ENCODE measurements at places on chromosomes 7 and 10.
A peak's percentile ranks its signal among the peaks of the same experiment; 100 is the strongest.

DNA sequence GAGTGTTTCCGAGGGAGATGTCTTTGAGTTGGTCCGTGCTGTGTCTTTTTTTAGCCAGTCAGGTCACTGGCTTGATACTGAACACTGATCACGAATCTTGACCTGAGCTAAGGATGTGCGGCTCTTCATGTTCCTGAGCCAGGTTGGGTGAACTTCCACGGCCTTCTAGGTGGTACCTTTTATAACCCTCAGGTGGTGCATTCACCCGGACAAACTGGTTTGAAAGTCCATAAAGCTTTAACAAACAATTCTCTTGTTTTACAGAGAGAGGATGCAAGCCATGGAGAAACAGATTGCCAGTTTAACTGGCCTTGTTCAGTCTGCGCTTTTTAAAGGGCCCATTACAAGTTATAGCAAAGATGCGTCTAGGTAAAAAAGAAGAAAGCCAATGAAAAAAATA is 229.5 kb downstream of the ARHGAP21 start:
- no peak for DNase-seq

GRCh38 chr7:138625849-138626230 is 75.3 kb downstream of the SVOPL start:
- DNase-seq: no peak

GRCh38 chr7:957418-958220 is 3.1 kb upstream of the ADAP1 start:
- no peak for DNase-seq

DNA sequence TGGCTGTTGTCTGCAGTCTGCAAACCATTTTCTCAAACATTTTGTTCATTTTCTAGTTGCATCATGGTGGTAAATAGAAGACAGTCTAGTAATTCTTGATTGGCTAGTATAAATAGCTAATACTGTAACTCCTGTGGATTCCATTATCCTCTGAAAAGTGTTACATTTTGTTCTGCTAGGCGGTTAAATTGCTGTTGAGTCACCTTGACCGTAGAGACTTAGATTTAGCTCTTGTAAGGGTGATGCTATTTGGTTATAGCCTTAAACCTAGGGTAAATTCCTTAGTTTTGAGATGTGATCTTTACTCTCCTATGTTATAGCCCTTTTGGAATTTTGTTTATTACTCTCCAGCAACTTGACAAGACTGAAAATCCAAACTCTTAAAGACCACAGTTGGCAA is 58.8 kb downstream of the SHOC2 start:
- DNase-seq: no peak

GRCh38 chr7:108322925-108323832 is 133.1 kb downstream of the NRCAM start:
- no peak for DNase-seq

GRCh38 chr7:69994886-69995542 is 396.7 kb downstream of the AUTS2 start:
- no peak for DNase-seq

DNA sequence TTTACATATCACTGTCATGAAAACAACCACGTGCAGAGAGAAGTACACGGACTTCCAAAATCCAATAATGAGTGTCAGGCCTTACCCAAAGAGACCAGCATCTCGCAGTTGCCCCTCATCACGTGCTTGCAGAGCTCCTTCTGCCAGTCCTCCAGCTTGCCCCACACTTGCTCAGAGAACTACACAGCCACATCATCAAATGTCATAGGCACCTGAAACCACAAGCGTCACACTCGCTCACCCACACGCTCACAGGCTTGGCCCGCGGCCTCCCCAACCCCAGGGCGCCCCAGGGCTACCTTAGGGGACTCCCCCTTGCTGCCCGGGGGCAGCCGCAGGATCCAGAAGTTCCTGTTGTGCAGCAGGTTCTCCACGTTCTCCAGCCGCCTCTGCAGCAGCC is 123.4 kb upstream of the ZNF746 start:
- DNase-seq: peak; percentile 21

DNA sequence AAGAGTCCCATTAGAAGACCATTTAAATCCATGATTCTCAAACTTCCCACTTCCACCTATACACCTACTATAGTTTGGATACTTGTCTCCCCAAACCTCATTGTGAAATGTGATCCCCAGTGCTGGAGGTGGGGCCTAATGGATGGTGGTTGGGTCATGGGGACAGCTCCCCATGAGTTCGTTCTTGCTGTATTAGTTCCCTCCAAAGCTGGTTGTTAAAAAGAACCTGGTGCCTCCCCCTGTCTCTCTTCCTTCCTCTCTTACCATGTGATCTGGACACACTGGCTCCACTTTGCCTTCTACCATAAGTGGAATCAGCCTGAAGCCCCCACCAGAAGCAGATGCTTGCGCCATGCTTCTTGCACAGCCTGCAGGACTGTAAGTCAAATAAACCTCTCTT is 53.9 kb downstream of the WIPF3 start:
- no peak for DNase-seq

DNA sequence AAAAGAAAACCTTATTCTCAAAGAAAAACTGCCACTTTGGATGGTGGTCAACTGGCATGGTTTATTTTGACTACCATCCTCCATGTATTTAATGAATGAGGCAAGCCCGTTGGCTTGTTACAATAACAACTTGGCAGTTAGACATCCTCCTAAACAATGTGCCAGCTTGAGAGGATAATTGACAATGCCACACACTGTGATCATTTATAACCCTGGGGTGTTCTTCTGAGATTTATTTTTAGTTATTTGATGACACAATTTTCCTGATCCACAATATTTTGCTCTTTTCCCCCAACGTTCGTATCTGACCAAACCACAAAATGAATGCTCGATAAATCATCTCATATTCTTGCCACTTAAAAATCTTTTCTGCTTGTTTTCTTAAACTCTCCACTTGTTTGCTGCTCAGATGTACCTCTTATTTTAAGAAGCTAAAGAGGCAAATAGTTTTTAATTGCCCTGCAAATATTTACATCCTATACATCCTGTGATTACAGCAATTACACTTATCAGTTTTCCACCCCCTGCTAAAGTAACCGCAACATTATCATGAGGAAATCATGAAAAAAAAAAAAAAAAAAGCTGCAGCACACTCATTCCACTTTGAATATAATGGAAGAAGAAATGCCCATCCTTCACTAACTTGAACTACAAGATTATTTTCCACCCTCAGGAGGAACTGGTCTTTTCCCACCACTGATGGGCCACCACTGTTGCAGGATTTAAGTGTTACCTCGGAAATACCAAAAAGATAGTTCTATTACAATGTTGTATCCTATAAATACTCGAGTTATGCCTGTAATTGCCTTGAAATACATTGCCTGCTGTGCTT is 119.9 kb downstream of the MBL2 start:
- DNase-seq: no peak

DNA sequence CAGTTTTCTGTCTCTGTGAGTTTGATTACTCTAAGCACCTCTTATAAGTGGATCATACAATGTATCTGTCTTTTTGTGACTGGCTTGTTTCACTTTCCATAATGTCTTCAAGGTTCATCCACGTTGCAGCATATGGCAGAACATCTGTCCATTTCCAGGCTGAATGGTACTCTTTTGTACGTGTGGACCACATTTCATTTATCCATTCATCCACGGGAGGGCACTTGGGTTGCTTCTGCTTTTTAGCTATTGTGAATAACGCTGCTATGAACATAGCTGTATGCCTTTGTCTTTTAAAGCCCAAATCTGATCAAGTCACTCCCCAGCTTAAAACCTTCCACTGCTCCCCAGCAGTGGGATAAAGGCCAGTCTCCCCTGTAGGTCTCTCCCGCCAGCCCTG is 31.5 kb downstream of the EGFR start:
- DNase-seq: no peak

DNA sequence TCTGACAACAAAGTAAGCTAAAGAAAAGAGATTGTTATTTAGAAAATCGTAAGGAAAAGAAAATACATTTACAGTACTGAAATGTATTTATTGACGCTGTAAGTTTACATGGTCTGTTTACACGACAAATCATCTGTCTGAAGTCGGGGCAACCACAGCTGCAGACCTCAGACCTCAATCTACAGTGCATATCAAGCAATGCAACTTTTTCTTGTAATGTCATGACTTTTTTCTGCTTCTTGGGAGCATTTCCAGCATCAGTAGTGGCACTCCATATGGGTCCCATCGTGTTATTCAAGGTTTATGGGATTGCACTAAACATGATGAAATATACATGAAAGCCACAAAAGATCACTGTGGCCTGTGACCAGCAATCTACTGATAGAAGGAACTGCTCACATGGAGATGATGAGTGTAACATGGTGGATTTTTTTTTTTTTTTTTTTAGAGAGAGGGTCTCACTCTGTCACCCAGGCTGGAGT is 77.1 kb downstream of the MTPN start:
- DNase-seq: no peak

- DNase-seq: no peak
Measured at GRCh38 chr7:131826960-131827359, 270.5 kb upstream of the PODXL start.

DNA sequence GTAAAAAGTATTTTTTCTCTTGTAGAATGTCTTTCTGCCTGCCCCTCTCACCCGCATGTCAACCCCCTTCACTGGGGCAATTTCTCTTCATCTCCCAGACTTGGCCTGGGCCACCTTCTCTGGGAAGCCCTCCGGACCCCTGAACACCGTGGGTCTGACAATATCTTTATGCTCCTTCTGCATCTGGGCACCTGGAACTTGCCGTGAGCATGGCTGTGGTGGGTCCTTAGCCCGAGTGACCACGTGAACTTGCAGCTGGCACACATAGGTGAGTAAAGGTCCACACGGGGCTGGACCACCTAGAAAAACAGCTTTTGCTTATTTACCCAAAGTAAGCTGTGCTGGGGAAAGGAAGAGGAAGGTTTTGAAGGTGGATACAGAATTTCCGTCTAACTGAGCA is 600.2 kb downstream of the DNAJB6 start:
- no peak for DNase-seq

- no peak for DNase-seq
Measured at GRCh38 chr7:12249706-12250105, 38.6 kb downstream of the TMEM106B start.

DNA sequence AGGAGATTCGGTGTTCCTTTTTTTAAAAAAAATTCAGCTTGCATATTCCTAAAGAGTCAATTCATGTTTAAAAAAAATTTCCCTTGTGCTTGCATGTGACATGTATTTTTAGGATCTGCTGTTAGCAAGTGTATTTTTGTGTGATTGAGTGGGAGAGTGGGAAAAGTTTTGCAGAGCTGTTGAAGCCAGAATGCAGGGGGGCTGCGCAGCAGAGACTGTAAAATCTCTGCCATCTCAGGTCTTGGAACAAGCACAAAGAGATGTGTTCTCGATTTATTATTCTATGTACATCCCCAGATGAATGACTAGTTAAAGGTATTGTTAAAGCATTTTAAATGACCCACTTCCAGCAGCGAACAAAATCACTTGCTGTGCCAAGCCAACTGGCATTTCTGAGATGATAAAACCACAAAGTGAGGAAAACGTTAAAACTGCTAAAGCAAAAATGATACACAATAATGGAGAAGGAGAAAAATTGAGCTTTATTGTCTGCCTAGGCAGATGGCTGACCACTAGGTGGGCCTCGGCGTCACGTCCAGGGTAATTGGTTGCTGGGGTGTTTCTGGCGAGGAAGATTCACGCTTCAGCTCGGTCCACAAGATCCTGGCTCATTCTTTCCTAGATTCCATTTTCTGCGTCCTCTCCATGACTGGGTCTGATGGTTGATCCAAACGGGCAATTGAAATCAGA is 67.0 kb upstream of the ATRNL1 start:
- no peak for DNase-seq

DNA sequence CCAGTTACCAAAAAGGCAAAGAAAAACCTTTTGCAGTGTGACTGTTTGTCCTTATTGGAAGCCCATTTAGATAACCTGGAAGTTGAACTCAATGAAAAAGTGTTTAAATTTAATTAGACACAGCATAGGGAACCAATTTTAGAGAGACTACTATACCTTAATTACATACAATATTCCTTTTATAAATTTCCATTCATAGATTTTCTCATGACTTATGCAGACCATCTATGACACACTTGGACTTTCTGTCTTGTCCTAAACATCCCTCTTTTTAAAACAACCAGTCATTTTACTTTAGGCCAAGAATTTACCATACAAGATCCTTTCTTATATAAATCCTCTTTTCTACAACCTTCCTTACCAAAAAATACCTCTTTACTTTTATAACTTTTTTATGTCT is 61.6 kb downstream of the MTURN start:
- no peak for DNase-seq

DNA sequence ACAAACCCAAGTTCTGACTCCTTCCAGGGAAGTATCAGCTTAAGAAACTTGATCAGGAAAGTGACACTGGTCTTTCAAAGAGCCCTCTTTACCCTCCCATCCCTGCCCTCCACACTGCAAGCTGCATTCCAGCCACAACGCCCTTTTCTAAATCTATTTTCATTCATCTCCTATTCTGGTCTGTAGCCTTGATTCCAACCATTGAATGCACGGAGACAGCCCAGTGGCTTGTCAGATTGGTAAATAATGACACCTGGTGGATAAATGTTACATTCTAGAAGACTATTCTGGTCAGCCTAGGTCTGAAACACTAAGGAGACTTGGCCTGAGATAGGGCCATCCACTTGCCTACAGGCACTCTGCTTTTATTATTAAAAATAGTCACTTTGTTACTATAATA is 20.9 kb downstream of the MORN4 start:
- DNase-seq: no peak

DNA sequence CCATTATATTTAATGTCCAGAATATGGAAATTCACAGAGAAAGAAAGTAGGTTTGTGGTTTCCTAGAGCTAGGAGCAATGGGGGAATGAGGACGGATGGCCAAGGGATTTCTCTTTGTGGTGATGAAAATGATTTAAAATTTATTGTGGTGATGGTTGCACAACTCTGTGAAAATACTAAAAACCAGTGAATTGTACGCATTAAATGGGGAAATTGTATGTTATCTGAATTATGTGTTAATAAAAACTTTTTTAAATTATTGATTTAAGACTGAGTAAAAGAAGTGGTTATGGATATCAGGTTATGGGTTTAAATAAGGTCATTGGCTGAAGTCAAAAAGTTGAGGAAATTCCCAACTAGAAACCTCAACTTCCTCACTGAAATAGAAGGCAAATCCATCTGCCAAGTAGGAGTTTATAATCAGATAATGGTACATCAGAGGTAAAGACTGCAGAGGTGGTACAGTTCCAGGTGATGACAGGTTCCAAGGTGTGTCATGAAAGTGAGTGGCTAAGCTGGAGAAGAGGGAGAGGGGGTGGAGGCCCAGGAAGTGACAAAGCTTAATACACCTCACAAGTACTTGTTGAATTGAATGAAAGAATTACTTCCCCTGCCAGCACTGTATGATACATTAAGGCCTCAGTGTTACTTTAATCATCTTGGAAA is 68.9 kb upstream of the CCDC71L start:
- no peak for DNase-seq

DNA sequence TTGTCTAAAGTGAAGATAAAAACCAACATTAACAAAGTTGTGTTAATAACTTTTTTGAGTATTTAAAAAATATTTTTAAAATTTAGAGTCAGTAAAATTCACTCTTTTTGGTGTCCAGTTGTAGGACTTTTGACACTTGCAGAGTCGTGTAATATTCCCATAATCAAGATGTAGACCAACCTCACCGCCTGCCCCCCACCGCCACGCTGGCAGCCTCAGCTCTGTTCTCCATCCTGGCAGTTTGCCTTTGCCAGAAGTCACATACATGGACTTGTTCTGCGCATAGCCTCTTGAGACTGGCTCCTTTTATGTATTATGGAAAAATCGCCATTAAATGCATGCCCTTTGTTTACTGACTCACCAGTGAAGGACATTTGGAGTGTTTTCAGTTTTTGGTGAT is 27.3 kb upstream of the SYCE1 start:
- no peak for DNase-seq

- no peak for DNase-seq
Measured at GRCh38 chr10:77671594-77672252, 34.1 kb upstream of the KCNMA1 start.

GRCh38 chr7:43076606-43077005 is 35.8 kb upstream of the HECW1 start:
- no peak for DNase-seq
